Fibroblast of upper back skin (primary cell): ENCODE measurements at places on chromosomes 3 and 15.

GRCh38 chr3:106206613-106207012 is 337.8 kb upstream of the CBLB start:
- no peak for DNase-seq

GRCh38 chr3:31754575-31755278 is 222.0 kb downstream of the STT3B start:
- no peak for DNase-seq

DNA sequence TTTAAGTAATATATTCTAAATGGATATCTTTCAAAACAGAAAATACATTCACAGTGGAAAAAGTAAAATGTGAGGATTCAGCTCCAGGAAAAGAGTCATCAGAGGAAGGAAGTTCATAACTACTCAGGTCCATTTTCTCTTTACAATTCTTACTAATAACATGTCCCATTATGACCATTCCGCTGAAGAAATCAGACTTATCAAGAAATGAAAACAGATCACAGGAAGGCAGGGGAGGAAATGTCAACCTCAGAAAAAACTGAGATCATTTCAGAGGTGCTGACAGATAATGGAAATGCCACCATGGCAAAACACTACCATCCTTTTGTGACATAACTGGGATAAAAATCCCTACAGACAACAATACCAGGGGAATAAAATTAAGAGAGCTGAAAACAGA is 139.5 kb downstream of the MAGI1 start:
- DNase-seq, result no peak

DNA sequence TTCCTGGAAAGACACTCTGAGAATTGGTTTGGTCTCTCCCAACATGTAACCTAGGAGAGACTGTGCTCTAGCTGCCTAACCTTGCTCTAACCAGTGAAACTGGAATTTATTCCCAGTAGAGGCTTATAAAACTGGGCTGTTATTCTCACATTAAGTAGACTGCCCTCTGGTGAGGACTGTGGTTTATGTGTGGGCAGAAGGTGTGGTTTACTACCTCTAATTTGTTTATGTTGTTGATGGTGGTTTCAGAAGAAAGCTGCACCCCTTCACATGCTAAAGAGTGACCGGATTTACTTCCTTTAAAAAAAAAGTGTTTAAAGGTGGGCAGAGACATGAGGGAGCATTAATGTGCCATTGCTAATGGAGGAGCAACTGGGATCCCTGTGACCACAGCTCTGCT is 273.2 kb downstream of the MECOM start:
- no peak for DNase-seq

DNA sequence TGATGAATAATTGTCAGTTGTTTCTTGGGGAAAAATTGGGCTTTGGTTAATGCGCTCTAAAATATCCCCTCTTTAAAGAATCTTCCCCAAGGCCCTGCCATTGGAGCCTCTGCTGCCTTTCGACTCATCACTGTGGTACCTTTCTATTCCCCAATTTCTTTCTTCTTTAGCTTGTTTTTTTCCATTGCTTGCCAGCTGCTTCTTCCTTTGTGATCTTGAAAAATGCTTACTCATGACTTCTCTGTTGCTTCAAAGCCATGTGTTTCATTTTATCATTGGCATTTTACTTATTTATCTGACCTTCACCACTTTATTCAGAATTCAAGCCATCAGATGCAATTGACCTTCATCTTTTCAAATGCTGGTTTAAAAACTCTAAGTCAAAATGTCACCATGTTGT is 84.4 kb downstream of the SV2B start:
- DNase-seq, result no peak

GRCh38 chr3:54131026-54131605 is 8.8 kb downstream of the CACNA2D3 start:
- DNase-seq, result no peak
